Left forelimb (tissue), 1 donor: ENCODE measurements at places on chromosomes 11 and 22.

DNA sequence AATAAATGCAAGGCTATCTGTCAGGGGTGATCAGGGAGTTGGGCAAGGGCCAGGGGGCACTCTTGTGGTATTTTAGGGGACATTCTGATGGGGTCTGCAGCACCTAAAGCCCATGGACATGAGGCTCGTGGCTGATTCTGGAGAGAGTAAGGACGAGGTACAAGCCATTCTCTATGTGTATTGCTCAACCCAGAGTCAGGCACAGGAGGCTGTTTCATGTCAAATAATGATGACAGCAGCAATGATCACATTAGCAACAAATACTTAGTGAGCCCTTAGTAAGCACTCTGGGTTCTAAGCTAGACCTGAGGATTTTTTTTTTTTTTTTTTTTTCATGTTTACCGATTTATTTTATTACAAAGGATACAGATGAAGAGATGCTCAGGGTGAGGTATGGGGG lies 83.5 kb upstream of the THY1 start:
- no peak for DNase-seq

GRCh38 chr11:64747961-64748665 lies 4.2 kb upstream of the RASGRP2 start:
- no peak for DNase-seq

- no peak for DNase-seq
Observed at GRCh38 chr11:74783241-74783871, 34.7 kb downstream of the RNF169 start.

GRCh38 chr11:58628446-58628845 lies 6.0 kb downstream of the CNTF start:
- DNase-seq = no peak

- DNase-seq = no peak
Observed at GRCh38 chr11:87300640-87301380, 263.1 kb downstream of the TMEM135 start.

DNA sequence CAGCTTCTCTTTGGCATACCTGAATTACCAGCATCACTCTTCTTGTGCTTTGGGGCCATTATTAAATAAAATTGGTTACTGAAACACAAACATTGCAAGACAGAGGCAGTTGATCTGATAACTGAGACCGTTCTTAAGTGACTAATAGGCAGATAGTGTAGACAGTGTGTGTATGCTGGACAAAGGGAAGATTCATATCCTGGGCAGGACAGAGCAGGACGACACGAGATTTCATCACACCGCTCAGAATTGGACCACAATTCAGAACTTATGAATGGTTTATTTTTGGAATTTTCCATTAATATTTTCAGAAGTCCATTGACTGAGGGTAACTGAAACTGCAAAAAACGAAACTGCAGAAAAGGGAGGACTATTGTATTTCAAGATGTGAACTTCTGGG lies 68.6 kb downstream of the LDLRAD3 start:
- DNase-seq = no peak

DNA sequence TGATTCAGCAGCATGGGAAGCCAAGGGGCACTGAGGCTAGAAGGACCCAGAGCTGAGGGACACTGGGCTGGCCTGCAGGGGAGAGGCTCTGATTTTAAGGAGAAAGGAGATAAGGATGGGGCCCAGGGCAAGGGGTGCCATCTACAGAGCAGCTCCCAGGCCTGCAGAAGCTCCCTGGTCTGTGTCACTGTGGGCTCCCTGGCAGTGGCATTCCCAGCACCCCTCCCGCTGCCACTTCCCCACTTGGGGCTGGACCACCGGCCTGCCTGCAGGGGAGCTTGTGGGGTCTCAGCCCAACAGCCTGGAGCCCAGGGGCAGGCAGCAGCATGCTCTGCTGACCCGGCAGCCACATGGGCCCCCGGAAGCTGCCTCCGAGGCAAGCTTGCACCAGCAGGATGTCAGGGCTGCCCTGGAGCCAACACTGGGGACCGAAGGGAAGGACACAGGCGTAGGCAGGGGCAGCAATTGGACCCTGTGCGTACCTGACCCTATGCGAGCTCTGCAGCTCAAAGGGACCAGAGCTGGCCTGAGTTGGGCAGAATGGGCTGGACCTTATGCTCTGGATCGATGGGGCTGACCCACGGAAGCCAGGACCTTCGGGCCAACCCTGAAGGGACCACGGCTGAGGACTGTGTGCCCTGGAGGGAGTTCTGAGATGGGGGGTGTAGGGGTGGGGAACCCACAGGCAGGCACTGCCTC lies 35.4 kb upstream of the WNT7B start:
- DNase-seq = peak; percentile 62

- DNase-seq = no peak
Observed at GRCh38 chr11:73961321-73961720, 10.5 kb downstream of the DNAJB13 start.

GRCh38 chr11:46529095-46529905 lies 64.5 kb downstream of the AMBRA1 start:
- DNase-seq = no peak

DNA sequence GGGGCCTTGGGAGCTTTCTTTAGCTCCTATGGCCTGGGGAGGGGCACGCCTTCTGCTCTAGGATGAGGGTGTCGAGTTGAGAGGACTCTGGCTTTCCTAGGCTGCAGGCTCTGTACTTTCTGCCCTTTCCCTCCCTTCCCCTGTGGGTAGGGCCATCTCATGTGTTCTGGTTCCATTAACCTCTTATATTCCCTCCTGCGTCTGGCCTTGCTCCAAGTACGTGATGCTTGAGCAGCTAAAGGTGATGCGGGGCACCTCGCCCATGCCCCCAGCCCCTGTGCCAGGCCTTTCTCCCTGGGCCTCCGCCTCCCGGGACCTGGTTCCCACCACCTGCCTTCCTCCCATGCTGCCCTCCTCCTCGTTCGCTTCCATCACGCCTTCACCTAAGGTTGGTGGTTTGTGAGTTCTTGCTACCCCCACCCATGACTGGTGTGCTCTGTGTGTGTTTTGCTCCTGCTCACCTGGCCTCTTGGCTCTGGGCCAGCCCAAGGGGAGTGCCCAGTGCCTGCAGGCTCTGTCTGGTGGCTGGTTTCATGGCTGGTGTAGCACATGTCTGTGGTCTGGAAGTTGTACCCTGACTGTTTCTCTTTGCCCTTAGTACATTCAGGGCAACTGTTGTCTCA lies 34.1 kb downstream of the PHLDB1 start:
- DNase-seq = no peak

- no peak for DNase-seq
Observed at GRCh38 chr22:35601743-35602615, 15.2 kb downstream of the MB start.

DNA sequence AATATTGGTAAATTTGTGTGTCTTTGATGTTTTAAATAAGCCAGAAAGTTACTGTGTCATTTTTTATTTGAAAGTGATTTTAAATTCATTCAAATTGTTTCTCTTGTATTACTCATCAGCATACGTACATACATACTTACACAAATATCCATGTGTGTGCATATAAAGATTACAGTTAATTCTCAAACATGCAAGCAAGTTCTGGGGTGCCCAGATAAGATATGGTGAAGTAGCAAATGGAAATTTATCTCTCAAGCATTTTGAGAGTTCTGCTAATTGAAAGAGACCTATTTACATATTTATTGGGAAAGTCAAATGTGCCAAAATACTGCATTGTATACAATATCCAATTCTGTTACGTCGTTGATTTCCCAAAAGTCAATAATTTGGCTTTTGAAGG lies 1024.0 kb upstream of the CNTN5 start:
- DNase-seq = no peak

DNA sequence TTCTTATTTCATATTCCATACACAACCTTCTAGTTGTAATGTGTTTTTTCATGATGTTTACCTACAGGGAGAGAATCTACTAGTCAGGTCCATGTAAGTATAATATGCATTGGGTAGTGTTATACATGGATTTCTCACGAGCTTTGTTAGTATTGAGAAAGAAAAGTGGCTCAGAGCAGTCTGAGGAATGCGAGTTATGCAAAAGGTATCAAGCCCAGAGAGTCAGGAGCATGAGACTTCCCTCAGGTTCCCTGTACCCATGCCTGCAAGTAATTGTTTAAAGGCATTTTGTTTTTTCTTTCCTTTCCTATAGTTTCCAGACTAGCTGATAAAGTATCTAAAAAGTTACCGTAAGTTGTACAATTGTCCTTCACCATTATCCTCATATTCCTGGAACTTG lies 66.1 kb downstream of the STK33 start:
- DNase-seq = no peak

- DNase-seq = no peak
Observed at GRCh38 chr11:80414181-80415165, 973.6 kb upstream of the TENM4 start.

DNA sequence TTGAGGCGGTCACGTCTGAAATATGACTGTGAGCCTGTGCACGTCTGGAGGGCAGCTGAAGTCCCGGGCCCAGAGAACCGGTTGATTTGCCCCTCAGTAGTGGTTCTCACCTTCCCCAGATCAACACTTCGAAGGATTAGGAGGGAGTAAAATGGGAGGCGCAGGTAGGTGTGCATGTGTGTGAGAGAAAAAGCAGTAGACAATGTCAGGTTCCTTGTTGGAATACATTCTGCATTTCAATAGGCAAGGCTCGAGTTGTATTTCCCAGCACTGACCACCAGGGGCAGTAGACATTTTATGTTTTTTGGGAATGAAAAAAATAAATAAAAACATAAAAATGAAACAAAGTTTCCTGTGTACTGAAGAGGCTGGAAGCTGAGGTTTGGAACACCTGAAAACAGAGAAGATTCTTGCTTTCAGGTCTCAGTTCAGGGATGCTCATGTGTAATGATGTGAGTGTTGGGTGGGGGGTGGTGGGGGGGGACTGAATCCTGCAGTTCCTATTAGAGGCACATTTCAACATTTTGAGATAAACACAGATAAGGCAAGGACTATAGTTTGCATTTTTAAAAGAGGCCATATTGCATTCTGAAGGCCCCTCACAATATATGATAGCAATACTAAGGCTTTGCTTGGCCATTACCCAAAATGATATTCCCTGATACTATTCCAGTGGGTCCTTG lies 333.9 kb downstream of the CADM1 start:
- DNase-seq = no peak

GRCh38 chr11:44304091-44305025 lies 5.6 kb downstream of the ALX4 start:
- no peak for DNase-seq
